ENCODE measurements at places on chromosomes 3 and 15.

DNA sequence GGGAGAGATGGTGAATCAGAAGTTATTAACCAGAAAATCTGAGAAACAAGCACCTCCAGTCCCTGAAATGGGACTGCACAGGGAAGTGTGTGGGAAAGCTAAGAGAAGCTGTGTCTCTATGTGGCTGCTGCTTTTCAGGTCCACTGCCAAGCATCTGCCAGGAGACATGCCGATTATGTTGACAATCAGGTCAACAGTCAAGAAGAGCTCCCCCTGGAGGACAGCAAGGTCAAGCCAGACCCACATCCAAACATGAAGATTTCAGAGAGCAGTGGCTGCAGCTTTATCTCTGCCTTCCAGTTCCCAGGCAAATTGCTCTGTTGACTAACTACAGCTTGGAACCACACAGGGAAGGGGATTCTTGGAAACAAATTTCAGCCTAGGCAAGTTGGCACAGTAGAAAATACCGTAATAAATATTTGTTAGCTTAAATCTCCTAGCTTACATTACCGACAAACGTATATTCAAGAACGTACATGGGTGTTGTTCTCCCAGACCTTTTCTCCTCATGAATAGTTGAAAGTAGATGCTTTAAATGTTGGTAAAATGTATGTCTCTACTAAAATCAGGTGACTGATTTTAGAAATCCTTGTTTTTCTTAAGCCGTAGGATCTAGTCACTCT, 394.5 kb upstream of the RARB start:
- no peak for DNase-seq

DNA sequence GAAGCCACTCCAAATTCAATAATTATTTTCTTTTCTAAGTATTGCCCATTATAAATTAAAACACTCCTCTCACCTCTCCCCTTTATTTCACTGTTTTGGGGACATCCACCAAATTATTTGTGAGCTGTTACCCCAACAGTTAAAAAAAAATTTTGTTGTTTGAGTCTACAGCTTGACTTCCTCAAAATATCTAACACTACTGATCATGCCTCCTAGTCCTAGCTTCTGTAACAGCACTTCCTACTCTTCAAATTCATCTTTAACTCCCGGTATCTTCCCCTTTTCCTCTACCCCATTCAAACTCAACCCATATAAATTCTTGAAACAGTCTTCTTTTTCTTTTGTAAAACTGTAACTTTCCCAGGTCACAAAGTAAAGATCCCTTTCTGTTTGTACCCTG, 15.9 kb downstream of the PARL start:
- no peak for DNase-seq

DNA sequence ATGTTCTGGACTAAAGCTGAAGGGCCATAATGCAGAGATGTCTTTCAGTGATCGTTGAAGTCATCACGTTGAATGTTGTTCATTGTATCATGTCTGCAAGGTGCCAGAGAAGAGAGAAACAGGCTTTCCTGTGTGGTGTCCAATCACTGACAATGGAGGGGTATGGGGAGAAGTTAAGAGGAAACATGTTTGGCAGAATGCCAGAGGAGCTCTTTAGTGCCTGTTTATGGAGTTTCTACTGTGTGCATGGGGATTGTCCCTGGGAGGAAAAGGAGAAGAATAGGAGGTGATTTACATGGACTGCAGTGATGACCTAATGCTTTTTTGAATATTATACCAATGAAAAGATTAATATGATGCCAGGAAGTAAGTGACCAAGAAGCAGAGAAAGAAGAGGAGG, 11.7 kb downstream of the SCAANT1 start:
- DNase-seq, result no peak

DNA sequence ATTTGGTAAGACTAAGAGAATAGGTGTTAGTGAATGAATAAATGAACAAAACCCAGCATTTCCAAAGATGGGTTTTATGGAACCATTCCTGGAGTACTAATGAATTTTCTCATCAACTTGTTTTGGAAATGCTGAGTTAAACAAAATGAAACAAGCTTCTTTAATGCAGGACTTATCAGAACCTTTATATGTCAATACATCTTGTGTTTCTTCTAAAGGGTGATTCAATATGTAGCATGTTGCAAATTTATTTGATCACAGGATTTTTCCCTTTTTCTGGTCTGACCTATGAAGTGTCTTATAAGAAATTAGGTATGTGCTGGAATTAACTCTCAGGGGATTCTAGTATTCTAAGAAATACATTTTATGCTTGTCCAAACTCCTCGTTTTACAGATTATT, 53.2 kb downstream of the EDEM1 start:
- DNase-seq, result no peak

- DNase-seq, result no peak
These were observed 24.6 kb downstream of the ACSBG1 start for GRCh38 chr15:78209646-78210348.

- no peak for DNase-seq
These were observed 31.7 kb downstream of the GPR149 start for GRCh38 chr3:154398084-154398967.

GRCh38 chr15:91231703-91232102, 131.6 kb downstream of the SV2B start:
- DNase-seq, result no peak

DNA sequence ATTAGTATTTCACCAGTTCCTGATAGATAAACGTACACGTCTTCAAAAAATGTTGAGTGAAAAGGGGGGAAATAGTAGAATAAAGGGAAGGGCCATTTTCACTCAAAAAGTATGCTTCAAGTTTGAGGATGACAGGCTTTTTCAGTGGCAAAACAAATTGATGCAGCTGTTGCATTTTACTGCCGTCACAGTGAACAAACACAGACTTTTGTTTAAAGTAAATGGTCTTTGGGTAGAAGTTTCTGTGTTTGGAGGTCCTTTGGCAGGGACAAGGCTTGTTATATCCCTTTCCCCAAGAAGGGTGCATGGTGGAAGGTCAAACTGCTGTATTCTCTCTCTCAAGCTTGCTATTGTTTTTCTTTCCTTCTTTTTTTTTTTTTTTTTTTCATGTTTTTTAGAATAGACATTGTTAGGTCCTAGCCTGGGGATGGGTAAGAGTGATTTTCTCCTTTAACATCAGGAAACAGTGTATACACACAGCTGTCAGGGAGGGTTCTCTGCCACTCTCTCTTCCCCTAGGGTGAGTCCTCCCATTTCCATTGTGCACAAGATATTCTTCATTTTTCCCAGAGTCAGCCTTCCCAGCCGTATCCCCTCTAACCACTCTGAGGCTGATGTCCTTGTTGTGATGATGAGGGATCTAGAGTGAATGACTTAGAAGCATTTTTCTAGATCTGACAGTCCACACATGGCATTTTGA, 6.6 kb upstream of the SUCNR1 start:
- DNase-seq, result no peak

DNA sequence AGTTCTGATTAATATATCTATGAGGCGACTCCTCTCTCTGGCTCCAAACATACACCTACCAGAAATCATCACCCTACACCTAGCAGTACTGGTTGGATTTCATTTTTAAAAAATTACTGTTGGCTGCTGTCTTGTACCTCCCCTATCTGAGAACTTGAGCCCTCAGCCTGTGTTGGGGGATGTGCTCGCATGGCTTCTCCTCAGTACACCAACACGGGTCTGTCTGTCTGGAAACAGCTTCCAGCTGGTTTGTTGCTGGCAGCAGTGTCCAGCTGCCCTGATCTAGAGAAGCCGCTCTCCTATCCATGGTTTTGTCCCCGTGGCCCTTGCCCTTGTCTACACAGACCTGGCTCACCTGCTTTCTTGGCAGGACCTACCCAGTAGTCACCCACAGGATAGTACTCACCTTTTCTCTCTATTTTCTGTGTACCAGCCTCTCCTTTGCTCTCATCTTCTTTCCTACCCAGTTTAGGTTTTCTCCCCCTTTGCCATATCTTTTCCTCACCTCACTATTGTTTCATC, 43.2 kb upstream of the NEDD4 start:
- DNase-seq, result no peak

- no peak for DNase-seq
These were observed 828 bp downstream of the U2SURP start for GRCh38 chr3:143002083-143002712.

GRCh38 chr15:90044191-90044590, 43.1 kb downstream of the ZNF710 start:
- no peak for DNase-seq

DNA sequence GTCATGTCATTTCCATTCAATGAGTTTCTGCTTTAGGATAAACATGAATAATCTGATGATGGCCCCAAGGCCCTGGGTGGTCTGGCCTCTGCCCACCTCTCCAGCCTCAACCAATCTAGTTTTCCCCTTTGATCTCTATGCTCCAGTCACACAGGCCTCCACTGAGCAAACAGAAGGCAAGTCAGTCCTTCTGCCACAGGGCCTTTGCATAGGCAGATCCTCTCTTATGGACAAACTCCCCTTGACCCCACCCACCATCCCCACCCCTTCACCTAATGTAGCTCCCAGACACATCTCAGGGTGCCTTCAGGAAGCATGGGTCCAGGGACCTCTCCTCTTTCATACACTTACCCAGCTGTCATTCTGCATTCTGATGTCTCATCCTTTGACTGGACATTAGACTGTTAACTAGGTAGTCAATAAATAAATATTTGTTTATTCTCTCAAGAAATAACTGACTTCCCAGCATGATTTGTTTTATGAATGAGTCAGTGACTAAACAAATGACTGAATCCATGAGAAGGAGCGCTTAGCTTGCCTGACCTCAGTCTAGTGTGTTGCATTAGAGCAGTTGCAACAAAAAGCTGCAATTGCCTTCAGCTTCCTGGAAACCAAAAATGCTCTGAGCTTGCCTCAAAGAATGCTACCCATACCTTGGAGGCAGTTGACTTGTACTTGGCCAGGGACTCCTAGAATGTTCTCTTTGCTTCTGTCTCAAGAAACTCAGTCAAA, 386.6 kb upstream of the WNT5A start:
- no peak for DNase-seq

- no peak for DNase-seq
These were observed 6.3 kb upstream of the RAMAC start for GRCh38 chr15:82979726-82980125.

DNA sequence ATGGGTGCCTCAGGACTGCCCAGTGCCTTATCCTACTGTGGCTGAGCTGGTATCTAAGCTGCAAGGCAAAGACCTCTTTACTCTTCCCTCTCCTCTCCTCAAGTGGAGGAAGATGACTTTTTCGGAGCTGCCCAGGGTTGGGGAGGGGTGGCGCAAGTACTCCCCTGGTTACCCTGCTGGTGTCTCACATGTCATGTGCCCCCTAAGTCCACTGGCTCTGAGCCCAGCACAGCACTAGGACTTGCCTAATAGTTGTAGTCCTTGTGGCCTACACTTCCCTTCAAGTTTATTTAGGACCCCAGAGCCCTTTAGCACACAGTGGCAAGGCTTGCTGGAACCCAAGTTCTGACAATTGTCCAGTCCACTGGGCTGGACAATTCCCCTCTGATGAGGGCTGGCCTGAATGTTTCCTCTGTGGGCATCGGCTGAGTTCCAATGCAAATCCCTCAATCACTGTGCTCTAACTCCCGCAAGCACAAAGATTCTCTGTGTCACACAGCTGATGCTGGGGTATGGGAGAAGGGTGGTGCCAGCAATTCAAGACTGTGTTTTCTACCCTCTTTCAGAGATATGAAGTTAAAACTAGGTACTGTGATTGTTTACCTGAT, 60.4 kb downstream of the UQCC5 start:
- DNase-seq, result peak; percentile 89

DNA sequence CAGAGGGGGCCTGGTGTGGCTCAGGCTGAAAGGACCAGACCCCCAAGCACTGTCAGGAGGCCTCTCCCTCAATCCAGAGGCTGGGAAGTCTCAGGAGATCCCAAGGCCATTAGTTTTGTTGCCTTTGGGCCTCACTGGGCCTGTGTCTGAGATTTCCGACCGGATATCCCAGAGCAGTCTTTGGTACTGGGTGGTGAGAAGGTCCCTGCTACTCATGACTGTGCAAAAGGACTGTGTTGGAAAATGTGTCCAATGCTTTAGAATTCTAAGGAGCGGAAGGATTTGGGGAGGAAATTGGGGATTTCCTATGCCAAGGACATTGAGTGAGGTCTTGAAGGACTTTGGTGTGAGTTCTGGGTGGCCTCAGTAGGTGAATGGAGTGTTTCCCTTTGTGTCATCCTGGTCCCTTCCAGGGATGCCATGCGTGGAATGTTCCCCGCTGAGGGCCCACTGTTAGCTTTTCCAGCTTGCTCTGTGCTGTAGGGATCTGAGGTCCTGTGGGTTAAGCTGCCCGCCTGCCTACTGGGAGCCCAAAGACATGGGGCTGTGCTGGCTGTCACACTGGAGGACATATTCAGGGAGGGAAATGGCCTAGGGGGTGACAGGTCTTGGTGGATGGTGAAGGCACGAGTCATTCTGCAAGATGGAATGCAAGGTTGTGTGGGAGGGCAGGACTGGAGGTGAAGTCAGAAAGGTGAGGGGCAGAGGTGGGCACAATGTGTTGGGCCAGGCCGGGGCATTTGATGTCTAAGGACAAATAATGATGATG, 16.4 kb downstream of the SMAD6 start:
- DNase-seq, result no peak

DNA sequence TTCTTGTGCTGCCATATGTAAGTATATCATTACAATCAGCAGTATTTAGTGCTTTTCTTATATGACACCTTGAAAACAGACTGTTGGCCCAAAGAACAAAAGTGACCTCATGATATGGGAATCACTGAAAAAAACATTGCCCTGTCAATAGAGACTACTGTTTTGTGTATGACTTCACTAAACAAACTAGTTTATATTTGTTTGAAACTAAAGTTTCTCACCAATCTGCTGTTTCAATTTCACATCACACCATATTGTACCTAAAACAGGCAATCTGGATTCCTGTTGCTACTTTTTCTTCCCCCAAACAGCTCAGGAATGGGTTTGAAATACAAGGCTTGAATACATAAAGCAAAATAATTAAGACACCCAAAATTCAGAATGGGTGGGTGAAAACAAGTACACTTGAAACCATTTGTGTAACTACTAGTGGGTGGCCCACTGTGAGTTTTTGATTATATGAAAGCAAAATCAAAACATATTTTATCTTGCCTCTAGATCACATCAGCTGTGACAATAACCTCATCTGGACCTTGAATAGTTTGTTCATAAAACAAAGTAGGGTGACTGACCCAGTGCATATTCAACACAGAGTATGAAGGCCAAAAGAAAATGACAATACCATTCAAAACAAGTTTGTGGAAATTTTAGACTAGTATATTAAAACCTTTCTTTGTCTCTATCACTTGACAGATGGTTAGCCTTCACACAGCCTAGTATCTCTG, 5.9 kb downstream of the ZBTB20 start:
- DNase-seq, result no peak

DNA sequence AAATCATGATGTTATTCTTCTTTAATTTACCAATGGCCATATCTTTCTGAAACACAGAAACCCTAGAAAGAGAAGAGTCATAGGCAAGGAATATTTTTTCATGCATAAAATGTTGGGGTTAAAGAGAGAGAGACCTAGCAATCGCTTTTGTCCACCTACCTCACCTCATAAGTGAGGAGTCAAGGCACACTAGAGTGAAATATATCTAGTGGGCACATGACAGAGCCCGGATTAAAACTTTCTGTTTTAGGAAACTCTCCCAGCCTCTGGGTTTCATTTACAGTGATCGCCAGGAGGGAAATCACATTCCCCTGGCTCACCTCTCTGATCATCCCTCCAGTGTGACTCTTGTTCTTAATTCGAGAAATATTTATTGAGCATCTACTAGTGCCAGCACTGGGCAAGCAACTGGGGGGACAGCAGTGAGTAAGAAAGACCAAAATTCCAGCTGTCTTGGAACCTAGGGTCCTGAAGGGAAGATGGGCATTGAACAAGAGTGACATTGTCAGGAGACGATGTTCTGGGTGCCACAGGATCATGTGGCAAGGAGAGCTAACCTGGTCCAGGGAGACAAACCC, 1.3 kb downstream of the CAPN3 start:
- no peak for DNase-seq

Data from hypothalamus (tissue), 51 donors.